Stimulated activated CD4-positive, alpha-beta T cell treated with anti-CD3 and anti-CD28 coated beads, Interleukin-1b, Interleukin-23, amount 100 ng/mL, for 48 hours (primary cell): ENCODE measurements at places on chromosomes 12 and 14.

DNA sequence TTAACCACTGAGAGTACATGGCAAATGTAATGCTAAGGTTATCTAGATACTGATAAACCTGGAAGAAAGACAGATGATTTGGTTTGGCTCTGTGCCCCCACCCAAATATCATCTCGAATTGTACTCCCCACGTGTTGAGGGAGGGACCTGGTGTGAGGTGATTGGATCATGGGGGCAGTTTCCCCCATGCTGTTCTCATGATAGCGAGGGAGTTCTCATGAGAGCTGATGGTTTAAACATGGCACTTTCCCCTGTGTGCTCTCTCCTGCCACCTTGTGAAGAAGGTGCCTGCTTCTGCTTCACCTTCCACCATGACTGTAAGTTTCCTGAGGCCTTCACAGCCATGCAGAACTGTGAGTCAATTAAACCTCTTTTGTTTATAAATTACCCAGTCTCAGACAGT is 14.2 kb downstream of the NOXRED1 start:
- DNase-seq = peak; percentile 2

DNA sequence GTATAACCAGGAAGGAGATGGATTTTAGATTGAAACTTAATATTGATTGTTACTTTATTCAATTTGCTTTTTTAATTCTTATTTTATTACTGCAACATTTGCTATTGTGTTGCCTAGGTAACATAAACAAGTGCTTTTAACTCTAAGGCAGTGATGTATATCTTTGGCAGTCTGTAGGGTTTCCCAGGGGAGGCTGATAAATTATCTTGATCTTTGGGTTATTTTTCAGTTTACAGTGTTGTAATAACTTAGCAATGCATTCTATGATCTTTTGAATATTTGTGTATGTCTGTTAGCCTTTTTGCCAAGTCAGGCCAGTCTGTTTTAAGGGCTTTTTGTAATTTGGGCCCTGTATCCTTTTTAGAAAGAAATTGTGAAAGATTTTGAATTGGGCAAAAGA is 7.8 kb upstream of the DTD2 start:
- no peak for DNase-seq

GRCh38 chr12:89469361-89469760 is 55.2 kb downstream of the GALNT4 start:
- no peak for DNase-seq

DNA sequence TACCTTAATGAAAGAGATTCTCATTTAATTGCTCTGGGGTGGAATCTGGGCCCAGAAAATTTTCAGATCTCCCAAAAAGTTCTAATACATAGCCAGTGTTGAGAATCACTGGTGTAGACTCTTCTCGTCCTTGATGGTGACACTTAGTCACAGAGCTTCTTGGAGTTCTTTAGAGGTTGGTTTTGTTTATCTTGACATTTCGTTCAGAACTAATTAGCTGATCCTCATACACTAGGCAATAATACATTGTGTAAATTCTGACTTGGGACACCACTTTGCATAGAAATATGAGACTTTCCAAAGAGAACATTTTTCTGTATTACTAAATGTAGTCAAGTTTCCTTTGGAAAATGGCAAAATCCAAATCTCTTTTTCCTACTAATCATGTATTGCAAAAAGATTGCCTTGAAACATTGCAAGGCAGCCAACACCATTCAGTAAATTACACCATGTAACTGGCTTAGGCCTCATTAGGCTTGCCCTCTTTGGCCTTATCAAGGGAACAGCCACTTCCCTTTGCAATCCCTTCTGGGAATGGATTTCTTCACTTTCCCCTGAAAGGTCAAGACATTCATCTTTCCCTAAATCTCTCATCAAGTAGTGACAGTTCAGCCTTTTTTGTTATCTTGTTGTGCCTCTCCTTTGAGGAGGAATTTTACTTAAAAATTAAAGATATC is 102.2 kb downstream of the PAH start:
- no peak for DNase-seq

- no peak for DNase-seq
Observed at GRCh38 chr12:109004017-109004416, 16.9 kb downstream of the SVOP start.

GRCh38 chr12:93825501-93825888 is 148.3 kb downstream of the CRADD start:
- no peak for DNase-seq

DNA sequence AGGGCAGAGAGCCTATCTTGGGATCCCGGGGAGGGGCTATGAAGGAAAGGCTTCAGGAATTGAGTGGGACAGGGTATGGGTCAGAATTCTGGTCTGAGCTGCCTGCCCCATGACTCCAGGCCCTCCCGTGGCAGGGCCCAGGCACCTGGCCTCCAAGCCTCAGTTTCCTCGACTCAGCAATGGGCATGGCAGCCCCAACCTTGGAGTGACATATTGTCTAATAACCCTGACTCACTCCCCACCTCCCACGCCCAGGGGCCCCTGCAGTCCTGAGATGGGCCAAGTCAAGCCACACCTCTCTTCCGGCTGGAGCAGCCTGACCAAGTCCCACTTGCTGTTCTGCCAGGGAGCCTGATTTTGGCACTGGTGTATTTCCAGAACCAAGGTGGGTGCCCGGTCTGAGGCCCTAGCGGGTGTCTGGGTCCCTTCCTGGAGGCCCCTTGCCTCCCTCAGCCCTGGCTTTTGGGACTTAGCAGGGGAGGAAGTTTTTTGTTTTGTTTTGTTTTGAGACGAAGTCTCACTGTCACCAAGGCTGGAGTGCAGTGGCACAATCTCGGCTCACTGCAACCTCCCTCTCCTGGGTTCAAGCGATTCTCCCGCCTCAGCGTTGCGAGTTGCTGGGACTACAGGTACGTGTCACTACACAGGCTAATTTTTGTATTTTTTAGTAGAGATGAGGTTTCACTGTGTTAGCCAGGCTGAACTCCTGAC is 40.3 kb upstream of the RCOR1 start:
- peak; percentile 55 for DNase-seq

DNA sequence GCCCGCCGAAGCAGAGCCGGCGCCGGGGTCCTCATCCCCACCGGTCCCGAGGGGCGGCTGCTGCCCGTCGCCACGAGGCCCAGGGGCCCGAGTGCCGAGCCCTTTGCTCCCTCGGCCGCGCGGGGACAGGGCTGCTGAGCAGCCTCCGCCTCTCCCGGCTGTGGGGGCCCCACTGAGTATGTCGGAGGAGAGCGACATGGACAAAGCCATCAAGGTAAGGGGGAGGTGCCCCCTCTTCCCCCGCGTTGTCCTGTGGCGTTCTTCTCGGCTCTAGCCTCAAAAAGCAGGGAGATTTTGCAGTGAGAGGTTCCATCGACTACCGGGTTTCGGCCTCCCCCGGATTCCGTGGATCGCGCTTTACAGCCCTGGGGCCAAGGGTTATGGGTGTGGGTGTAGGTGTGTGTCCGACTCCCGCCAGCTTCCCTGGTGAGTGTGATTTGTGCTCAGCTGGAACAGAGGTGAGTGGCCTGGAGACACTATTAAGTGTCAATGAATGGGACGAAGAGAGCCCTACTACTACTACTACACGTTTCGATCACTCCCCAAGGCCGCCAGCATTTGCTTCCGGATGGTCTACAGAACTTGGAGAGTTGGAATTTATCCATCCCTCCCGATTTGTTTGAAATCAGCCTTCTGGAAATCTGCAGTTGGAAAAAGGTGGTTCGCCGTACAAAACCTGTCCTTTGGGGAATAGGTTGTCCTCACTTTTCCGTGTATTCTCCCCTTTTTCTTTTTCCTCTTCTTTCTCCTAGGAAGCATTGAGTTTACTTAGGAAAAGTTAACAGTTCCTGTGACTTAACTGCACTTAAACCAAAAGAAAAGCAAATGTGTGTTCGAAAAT is 748 bp downstream of the MAPKAPK5 start:
- DNase-seq = peak; percentile 35

GRCh38 chr12:115598871-115599811 is 678.4 kb downstream of the MED13L start:
- DNase-seq = no peak

DNA sequence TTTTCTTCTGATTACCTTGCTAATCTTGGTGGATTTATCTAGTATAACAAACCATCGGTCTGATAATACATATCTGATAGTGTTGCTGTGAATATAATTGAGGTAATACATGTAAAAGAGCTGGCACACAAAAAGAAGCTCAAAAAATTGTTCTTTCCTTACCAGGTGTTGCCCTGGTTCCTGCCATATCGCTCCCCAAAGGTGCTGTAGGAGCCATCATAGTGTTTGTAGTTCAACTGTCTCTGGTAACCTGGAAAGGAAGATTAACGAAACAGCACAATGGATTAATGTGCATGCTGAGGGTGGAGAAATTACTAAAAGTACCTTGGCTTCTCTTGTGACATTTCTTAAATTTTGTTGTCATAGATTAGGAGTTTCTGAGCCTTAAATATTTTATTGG is 36.6 kb downstream of the A2M start:
- DNase-seq = no peak

DNA sequence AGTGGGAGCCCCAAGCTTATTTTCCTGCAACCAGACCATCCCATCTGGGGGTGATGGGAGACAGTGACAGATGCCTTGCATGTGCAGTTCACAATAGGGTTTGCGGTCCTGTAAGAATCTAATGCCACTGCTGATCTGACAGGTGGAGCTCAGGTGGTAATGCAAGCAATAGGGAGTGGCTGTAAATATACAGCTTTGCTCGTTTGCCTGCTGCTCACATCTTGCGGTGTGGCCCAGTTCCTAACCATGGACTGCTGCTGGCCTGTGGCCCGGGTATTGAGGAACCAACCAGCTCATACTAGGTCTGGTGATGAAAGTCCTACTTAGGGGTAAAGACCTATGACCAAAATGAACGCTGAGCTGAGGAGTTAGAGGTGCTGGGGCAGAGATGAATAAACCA is 36.1 kb upstream of the CCDC88C start:
- no peak for DNase-seq

DNA sequence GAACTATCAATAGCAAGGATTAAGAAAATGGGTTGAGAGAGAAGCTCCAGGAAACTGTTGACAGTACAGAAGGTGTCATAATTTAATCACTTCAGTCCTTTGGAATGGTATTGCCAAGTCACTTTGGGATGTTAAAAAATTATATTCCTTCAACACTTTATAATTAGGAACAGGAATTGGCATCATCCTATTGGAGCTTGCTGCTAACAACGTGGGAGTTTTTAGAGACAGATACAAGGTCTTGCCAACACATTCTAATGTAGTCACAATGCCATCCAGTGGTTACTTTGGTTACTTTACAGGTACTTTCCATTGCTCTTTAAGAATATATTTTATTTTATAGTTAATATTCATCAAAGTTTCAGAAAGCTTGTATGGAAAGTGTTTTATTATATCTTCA is 310.1 kb downstream of the SYT1 start:
- DNase-seq = no peak

- no peak for DNase-seq
Observed at GRCh38 chr12:118986050-118986449, 4.7 kb downstream of the SRRM4 start.

GRCh38 chr12:121087467-121088194 is 45.0 kb upstream of the P2RX7 start:
- DNase-seq = no peak

DNA sequence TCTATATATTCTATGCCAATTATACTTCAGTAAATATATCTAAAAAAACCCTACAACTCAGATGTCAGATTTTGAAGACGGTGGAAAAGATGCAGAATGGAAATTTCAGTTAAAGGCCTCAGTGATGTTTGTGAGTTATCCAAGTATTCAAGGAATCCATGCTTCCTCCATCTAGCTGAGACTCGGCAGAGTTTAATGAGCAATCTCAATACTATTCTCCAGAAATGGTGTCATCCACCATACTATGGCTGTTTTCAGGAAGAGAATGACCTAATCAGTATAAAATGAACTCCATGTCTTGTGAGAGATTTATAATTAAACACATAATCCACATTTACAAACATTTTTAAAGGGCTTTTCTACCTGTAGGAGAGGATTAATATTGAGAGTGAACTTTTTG is 66.0 kb downstream of the KLHL28 start:
- DNase-seq = no peak

- DNase-seq = no peak
Observed at GRCh38 chr12:117143008-117143532, 43.9 kb upstream of the TESC start.

GRCh38 chr12:44999355-44999754 is 51.5 kb downstream of the DBX2 start:
- DNase-seq = no peak

GRCh38 chr12:56995201-56995929 is 11.0 kb downstream of the ZBTB39 start:
- DNase-seq = no peak

GRCh38 chr14:59160506-59160905 is 28.0 kb upstream of the DAAM1 start:
- no peak for DNase-seq
